Anterior cingulate cortex (tissue), 58 donors: ENCODE measurements at places on chromosomes 1 and 21.

- DNase-seq = no peak
Observed at GRCh38 chr1:8911416-8912309, 33.2 kb upstream of the ENO1 start.

DNA sequence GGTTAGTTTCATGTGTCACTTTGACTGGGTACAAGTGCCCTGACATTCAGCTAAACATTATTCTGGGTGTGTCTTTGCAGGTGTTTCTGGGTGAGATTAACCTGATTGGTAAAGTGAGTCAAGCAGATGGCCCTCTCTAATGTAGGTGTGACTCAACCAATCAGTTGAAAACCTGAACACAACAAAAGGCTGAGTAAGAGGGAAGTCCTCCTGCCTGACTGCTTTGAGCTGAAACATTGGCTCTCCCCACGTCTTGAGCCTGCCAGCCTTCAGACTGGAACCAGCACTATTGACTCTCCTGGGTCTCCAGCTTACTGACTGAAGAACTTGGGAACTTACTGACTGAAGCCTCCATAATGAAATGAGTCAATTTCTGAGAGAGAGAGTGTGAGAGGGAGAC is 70.0 kb upstream of the C21orf91 start:
- no peak for DNase-seq

- no peak for DNase-seq
Observed at GRCh38 chr1:156652131-156652991, 10.4 kb downstream of the BCAN start.

DNA sequence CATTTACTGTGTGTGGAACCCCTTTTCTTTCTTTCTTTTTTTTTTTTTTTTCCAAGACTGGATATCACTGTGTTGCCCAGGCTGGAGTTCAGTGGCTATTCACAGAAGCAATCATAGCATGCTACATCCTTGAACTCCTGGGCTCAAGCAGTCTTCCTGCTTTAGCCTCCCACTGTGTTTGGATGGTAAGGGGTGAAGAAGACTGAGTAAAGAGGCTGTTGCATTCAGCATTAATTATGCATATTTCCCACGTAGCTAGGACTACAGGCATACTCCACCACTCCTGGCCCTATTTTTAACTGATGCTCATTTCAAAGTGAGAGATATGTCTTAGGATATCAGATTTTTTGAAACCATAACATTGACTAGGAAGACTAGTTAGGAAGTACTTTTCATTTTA is 39.5 kb downstream of the PHACTR4 start:
- DNase-seq = no peak

DNA sequence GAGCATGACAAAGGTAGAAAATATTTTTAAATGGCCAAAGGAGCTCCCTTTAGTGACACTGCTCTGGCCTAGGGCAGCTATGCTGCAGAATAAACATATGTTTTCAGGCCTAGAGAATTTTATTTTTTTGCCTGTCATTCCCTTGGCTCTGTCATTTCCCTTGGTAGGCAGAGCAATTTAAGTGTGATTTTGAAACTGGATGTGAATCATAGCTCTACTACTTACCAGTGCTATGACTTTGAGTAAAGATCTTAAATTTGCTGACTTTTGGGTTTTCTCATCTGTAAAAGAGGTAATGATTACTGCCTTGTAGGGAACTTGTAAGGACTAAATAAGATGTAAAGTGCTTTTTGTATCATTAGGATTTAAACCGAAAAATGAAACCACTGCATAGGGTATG is 189.0 kb upstream of the ZRANB2 start:
- no peak for DNase-seq
